Amygdala (tissue), 56 donors: ENCODE measurements at places on chromosomes 5 and 9.

GRCh38 chr9:107704774-107705173 lies 215.2 kb upstream of the KLF4 start:
- DNase-seq: no peak

GRCh38 chr5:168316139-168316578 lies 24.7 kb downstream of the WWC1 start:
- no peak for DNase-seq

GRCh38 chr5:161396171-161396570 lies 150.4 kb downstream of the GABRB2 start:
- no peak for DNase-seq

GRCh38 chr9:24391095-24391494 lies 154.6 kb downstream of the IZUMO3 start:
- DNase-seq: no peak

DNA sequence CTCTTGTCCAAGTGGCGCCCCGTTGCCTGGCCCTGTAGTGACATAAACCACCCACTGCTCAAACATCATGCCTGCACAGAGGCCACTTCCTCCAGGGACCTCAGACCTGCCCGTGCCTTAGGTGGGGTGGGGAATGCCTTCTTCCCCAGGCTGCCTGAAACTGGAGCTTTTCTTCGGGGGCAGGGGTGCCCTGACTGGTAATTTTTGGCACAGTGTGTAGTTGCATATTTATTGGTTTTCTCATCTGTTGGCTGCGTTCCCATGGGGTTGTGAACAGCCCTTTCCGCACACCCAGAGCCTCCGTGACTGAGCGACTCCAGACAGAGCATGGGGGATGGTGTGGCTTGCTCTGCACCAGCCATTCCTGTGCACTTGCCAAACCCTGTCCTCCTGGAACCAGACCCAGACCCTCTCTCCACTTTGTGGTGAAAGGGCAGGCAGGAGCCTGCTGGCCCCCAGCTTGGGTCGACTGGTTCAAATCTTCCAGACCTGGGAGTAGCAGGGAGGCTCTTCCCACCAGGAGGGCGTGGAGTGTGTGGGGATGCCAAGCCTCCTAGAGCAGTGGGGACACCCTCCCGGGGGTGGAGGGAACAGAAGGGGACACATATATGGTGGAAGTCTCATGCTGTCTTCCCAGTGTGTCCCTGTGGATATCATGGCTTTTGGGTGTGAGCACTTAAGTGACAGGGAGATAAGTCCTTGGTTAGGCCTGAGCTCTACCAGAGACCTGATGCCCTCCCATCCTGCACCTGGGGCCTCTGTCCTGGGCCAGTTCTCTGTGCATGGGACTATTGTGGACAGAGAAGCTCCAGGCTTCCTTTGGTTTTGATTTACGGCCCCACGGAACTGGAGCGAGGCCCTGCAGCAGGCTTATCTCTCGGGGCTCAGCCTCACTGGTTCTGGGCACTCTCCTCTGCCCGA lies 39.6 kb downstream of the WNK2 start:
- no peak for DNase-seq

- no peak for DNase-seq
Observed at GRCh38 chr5:136039202-136039601, 10.4 kb downstream of the TGFBI start.

DNA sequence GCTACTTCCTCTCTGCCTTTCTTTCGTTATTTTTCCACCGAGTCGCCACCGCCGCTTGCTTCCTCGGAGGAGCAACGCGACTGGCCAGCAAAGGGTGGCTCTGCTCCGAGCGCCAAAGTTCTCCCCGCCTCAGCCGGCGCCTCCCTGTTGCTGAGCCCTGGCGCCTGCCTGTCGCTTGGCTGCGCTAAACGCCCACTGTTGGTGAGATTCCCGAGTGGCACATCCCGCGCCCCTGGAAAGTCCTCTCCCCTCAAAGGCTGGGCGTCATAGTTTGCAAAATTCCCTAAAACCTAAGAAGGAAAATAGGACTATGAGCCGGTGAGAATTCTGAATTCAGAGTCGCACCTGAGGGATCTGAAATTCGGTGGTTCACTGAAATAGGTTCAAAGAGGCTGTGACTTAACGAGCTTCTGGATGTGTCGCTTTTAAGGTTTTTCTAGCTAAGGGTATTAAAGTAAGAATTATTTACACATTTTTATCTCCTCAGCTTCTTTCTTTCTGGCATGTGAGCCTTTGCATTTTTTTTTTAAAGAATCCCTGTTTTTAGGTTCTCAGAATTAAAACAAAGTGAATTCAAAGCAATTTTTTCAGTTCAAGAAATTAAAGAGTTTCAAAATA lies at the start of gene GRIN3A:
GRIN3A (minus strand) TSS at position 82 of the 618 bp plus-strand sequence. CDS start 668 bp downstream, outside the sequence.
- DNase-seq: peak; percentile 12

GRCh38 chr9:129900263-129901027 lies 65.2 kb downstream of the USP20 start:
- no peak for DNase-seq

GRCh38 chr5:102789469-102789868 lies 34.4 kb downstream of the PAM start:
- no peak for DNase-seq

GRCh38 chr5:91166059-91166807 lies 216.9 kb downstream of the ARRDC3 start:
- no peak for DNase-seq

DNA sequence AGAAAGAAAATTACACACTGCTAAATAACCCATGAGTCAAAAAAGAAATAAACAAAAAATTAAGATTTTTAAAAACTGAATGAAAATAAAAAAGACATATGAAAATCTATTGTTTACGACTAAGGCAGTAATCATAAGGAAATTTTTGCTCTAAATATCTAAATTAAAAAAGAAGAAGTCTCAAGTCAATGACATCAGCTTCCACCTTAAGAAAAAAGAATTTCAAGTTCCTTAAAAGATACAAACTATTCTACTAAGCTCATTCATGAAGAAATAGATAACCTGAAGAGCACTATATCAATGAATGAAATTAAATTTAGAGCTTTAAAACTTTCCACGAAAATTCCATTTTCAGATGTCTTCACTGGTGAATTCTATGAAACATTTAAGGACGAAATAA lies 15.7 kb upstream of the STARD4 start:
- DNase-seq: no peak

DNA sequence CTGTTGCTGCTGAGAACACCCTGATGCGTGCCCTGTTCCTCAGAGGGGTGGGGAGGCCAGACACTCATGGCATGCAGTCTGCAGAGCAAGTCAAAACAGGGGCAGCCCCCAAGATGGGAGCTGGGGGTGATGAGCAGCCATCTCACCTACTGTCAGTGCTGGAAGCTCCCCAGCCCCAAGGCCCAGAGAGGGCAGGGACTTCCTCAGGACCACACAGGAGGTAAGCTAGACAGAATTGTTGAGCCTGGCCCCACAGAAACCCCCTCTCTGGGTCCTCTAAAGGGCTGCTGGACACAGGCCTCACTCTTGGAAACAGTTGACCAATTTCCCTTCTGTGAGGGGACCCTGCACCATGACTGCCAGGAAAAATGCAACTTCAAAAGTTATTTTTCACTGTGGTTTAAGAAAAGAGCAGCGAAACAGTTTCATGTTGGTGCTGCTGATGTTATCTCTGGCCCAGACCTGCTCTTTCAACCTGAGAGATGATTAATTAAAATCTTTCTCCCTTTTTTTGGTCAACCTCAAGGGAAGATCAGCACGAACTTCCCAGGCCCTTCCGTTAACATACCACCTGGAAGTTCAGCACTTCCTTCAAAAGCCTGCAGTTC lies 9.6 kb downstream of the CSF2 start:
- DNase-seq: no peak

DNA sequence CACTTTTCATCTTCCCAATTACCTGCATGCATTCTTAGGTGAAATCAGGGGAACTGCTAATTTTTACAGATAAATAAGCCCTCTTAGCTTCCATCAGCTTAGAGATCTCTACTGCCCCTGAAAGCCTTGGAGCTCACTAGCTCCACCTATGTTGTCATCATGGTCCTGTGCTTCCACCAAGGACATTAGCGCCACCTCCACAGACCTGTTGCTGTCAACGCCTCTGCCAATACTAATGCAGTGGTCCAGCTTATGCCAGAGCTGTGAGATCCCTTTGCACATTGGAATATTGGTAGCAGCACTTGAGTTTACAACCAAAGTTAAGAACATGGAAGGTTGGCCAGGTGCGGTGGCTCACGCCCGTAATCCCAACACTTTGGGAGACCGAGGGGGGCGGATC lies 7.7 kb upstream of the SHISAL2B start:
- DNase-seq: no peak

- DNase-seq: no peak
Observed at GRCh38 chr5:137737349-137738131, 1.7 kb upstream of the KLHL3 start.

- no peak for DNase-seq
Observed at GRCh38 chr9:101027236-101027635, 1.3 kb upstream of the PLPPR1 start.

- DNase-seq: no peak
Observed at GRCh38 chr5:95824747-95825146, 2.2 kb upstream of the GLRX start.

- no peak for DNase-seq
Observed at GRCh38 chr5:168088410-168089173, 202.9 kb upstream of the WWC1 start.

DNA sequence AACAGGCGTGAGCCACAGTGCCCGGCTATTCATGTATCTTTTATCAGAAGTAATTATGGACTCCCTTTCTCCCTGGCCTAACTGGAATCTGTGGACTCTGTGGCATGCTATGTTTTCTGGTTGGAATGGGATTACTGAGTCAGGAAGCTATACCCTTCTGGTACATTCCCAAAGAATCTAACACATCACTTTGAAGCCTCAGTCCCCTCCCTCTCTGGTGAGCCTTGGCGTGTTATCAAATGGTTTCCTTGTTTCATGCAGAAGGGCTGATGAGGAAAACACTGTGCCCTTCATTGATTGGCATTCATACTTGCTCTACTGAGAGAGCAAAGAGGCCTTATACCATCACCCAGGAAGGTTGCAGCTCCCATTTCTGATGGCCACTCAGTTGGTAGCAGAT lies 22.9 kb downstream of the C5orf15 start:
- DNase-seq: no peak

- no peak for DNase-seq
Observed at GRCh38 chr9:78112406-78112805, 80.8 kb upstream of the GNAQ start.

DNA sequence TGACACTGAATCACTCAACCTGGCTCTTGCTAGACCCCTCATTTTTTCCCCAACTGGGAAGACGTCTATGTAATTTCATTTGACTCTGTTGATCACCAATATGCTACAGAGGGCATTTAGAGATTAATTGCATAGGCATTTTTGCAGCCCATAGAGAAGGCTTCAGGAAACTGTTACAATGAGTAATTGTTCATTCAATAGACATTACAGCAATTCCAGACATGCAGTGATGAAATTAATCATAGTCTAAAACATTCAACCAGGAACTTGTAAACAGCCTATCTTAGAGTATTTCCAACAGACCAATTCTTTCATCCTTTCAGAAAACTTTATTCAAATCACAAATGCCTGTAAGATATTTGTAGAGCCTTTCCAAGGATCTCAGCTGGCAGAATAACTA lies 122.3 kb downstream of the MARCHF11 start:
- no peak for DNase-seq

GRCh38 chr9:113929634-113930389 lies 53.7 kb downstream of the ZNF618 start:
- DNase-seq: no peak

GRCh38 chr5:40073927-40074326 lies 605.8 kb upstream of the PTGER4 start:
- DNase-seq: no peak

DNA sequence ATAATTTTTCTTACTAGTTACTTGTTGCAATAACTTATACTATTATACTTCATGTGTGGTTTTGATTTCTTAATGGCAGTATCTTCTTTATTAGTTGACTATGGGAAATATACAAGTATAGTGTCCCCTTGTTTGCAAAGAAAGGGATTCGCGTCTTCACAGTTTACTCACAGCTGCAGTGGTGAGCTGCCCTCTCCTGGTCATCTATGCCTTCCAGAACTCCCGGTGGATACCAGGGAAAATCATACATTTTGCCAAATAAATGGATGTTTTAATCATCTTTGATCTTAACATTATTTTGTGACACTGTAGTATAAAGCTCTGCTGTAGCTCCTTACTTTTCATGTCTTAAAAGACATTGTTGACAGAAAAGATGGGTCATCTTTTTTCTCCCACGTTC lies 142.0 kb downstream of the ZCCHC7 start:
- DNase-seq: peak; percentile 18

DNA sequence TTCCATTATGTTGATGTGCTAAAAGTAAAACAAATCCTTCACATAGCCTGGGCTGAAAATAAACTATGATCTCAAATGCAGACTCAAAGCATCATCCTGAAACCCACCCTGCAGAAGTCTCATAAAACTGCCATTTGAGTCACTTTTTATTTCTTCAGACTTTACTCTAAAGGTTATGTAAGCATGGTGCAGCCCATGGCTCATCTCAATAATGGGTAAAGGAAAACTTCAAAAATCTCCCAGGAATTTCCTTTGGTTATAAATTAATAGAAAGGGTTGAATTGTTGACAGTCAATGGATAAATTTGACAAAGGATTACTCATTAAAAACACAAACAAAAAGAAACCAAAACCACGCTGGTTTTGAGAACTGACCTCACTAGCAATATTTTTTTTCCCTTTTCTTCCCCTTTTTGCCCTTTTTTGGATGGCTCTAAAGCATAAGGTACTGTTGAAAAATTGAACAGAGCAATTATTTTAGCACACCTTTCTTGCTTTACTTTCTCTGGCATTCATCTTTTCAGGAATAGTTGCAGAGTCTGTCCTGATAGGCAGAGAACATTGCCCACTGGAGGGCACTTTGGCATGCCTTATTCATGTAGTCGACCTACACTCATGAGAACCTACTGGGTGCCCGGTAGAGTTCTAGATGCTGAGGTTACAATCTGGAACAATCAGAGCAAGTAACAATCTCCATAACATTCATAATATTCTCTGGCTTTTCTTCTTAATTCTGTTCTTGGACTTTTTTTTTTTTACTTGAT lies 191.4 kb downstream of the TMEM167A start:
- DNase-seq: no peak

- DNase-seq: no peak
Observed at GRCh38 chr5:145062280-145063062, 772.7 kb downstream of the PRELID2 start.

GRCh38 chr5:101244621-101245020 lies 341.5 kb upstream of the ST8SIA4 start:
- DNase-seq: no peak

DNA sequence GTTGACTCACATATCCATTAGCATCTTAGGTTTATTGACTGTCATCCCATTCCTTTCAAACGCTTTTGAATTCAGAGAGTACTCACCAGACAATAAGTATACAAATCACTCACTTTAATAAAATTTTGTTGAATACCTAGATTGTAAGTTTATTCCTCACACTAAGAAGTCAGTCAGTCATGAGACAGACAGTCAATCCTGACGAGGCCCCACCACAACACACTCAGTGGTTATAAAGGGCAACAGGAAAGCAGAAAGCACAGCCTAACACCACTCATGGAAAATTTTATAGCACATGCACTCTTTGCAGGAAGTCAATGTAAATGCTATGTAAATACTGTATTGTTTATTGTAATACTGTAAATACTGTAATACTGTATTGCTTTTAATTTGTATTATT lies 176.3 kb upstream of the PTGER4 start:
- DNase-seq: no peak

GRCh38 chr5:31113101-31113500 lies 80.4 kb upstream of the CDH6 start:
- DNase-seq: no peak
